Ovary (tissue), 10 donors: ENCODE measurements at places on chromosomes 7 and 10. TPM values are rescaled to one million over a fixed set of nuclear protein-coding genes. Genes with fewer than 3 reads are reported as not detected.

DNA sequence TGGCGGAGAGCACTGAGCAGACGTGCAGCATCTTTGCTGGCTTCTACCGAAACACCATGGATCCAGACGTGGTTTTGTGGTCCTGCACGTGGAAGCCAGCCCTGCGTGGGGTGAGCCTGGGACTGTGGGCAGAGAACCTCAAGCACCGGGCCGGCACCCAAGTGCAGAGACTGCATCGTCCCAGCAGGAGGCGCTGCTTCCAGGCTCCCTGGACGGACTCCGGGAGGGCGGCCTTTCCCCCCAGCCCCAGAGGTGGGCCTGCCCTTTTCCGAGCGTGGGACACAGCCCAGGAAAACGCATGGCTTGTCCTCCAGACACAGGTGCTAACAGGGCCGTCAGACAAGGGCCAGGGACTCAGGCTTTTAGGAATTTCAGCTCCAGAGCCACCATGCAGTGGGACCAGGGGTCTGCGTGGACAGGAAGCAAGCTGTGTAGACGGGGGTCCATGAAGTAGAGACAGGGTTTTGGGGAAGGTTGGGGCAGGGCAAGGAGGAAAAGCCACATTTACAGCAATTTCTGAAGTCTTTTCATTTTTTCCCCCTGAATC lies 303.9 kb downstream of the WDR37 start:
- no peak overlapping the region for H3K4me3 ChIP-seq
- H3K27me3 ChIP-seq = no peaks in the 10 kb centered on the region
- no peak overlapping the region for H3K27ac ChIP-seq
- DNase-seq = no peak
- H3K36me3 ChIP-seq = no peaks in the 10 kb centered on the region

DNA sequence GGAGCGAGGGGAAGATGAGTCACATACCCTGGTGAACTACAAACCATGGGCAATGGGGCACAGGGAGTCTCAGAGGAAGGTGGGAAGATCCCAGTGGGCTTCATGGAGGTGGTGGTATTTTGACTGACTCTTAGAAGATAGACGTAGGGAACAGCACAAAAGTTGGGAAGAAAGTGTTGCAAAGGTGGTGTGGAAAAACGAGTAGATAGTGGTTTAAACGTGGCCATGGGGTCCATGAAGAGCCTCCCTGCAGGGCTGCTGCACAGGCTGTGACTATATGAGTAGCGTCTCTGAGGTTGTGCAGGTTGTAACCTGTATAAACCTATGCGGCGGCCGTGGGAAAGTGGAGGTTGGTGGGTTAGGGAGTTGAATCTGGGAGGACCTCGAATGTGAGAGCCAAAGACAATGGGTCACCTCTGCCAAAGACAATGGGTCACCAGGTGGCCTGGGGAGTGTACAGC lies 13.8 kb downstream of the LZTS2 start:
- DNase-seq = no peak
- no peak overlapping the region for H3K4me3 ChIP-seq
- no peaks in the 10 kb centered on the region for H3K36me3 ChIP-seq
- no peaks in the 10 kb centered on the region for H3K27me3 ChIP-seq

GRCh38 chr10:19730907-19731217 lies 85.4 kb upstream of the PLXDC2 start:
- no peak overlapping the region for H3K27ac ChIP-seq
- no peaks in the 10 kb centered on the region for H3K36me3 ChIP-seq
- H3K4me1 ChIP-seq = no peaks in the 10 kb centered on the region
- no peak for DNase-seq
- H3K27me3 ChIP-seq = no peaks in the 10 kb centered on the region

DNA sequence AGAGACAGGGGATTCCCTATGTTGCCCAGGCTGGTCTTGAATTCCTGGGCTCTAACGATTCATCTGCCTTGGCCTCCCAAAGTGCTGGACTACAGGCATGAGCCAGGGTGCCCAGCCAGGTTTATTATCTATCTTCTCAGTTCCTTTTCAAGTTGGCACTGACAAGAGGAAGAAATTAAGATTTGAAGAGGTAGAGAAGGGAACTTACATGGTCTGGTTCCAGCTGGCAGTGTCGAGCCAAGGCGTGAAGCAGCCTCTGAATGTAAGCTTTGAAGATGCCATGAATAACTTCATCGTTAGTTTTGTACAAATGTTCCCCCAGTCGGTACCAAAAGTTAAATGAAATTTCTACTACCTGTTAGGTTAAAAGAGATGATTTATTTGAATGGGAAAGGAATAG lies 57.7 kb downstream of the TNPO3 start:
- H3K36me3 ChIP-seq = no peaks in the 10 kb centered on the region
- H3K4me1 ChIP-seq = no peaks in the 10 kb centered on the region
- H3K27me3 ChIP-seq = no peaks in the 10 kb centered on the region
- DNase-seq = no peak
- H3K27ac ChIP-seq = no peak overlapping the region

DNA sequence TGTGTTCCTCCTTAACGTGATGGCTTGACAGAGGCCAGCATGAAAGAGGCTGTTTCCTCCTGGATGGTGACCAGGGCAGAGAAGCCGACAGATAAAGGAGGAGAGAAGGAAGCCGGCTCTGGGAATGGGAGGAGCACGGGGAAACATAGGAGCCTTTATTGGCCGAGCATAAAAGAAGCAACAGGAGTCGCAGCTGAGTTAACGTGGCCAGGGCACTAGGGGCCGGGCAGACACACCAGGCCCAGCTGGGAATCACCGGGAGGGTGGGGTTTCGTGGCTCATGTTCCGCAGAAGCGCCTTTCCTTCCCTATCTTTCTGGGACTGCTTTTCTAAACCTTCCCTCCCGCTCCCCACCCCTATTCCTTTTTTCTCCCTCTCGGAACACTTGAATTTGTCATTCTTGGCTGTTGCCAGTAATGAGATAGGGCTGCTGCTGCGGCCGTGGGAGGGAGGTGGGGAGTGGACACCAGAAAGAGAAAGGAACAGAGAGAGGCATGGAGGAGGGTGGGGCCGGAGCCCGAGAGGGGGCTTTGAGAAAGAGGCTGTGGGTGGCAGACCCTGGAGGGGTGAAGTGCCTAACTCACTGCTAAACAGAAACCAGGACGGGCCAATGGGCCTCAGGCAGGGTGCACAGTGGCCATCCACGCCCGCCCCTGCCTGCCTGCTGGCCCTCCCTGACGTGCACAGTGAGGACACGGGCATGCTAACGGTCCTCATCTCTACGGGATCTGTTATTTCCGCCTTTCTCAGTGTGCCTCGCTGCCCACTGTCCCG lies 65.2 kb downstream of the COL13A1 start:
- peak; percentile 31 for DNase-seq
- no peaks in the 10 kb centered on the region for H3K27me3 ChIP-seq
- H3K27ac ChIP-seq = no peak overlapping the region
- peaks cover 2% of the 10 kb centered on the region for H3K4me1 ChIP-seq

DNA sequence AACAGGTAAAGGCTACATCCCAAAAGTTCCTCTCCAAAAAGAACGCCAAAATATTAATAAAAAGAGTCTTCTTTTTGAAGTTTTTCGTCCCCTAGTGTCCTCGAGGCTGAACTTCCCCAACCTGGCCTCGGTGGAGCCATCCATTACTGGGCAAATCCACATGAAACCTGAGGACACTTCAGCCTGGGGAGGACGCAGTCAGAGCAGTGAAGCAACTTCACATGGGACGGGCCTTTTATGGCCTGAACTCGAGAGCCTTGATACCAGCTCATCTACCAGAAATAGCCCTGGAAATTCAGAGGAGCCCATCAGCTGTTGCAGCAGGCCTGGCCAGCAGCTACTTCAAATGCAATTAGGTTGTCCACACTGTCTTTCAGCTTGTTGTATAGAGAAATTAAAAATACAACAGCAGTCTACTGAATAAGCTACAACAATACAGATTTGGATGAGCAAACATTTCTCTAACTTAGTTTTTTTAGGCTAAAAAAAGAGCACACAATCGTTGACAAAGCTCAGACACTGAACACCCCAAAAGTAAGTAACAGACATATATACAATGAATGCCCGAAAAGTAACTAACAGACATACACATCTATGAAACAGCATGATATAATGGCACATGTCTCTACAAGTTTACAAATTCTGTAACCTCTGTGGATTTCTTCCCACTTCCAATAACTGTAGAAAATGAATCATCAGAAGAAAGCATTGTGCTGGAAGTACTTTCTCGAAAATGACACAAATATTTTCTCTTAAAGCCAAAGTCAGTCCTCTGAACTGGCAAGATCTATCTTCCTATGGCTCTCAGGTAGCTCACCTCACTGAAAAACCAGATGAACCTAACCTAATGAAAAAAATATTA lies at the start of gene SVIL:
Gene SVIL, minus strand, starts transcription at position 208 of the 862 bp plus-strand sequence. CDS start 79,913 bp downstream, outside the sequence.
- H3K36me3 ChIP-seq = no peaks in the 10 kb centered on the region
- no peaks in the 10 kb centered on the region for H3K27me3 ChIP-seq
- H3K27ac ChIP-seq = peak within 1 kb of the TSS; percentile 65
- H3K4me3 ChIP-seq = peak within 1 kb of the TSS; percentile 39

DNA sequence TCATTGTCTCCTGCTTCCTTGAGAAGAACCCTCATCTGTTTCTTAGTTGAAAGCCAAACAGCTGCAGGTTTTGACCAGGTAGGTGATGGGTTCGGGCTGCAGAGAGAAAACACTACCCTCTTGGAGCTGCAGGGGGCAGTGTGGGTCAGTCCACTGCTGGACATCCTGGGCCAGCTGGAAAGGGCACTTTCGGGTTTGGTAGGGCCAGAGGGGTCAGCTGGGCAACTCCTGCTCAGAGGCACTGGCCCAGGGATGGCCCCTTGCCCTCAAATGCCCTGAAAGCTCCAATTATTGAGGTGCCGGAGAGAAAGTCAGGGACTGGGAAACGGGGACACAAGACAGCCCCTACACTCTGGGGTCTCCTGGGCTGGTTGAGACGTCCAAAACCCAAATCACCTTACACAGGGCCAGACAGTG lies 90.7 kb downstream of the MKI67 start:
- no peaks in the 10 kb centered on the region for H3K4me1 ChIP-seq
- no peak overlapping the region for H3K4me3 ChIP-seq
- DNase-seq = no peak
- H3K27ac ChIP-seq = no peak overlapping the region
- no peaks in the 10 kb centered on the region for H3K27me3 ChIP-seq

DNA sequence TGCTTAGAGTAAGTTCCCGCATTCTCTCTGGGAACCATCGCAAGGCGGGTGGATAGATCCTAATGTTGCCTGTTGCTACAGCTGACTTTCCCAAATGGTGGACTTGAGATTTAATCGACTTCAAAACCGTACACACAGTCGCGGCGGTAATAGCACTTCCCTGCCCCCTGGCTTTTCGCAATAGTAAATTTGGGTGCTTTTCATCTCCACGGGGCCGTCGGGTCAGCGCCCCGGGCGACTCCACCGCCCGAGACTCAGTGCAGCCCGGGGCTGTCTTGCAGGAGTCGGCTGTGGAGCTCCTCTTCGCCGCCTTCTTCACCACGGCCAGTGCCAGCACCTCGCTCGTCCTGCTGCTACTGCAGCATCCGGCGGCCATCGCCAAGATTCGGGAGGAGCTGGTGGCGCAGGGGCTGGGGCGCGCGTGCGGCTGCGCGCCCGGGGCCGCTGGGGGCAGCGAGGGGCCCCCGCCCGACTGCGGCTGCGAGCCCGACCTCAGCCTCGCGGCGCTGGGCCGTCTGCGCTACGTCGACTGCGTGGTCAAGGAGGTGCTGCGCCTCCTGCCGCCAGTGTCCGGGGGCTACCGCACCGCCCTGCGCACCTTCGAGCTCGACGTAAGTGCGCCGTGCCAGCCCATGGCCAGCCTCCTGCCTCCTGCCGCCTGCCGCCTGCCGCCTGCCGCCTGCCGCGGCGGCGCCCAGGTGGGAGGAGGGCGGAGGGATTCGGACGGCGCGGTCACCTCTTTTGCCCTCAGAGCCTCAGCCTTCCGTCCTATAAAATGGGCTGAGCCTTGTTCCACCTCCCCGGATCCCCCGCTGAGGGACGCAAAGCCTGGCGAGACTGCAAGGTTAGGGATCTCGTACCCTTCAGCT lies 5.3 kb downstream of the CYP26C1 start:
- no peak overlapping the region for H3K4me3 ChIP-seq
- H3K27ac ChIP-seq = no peak overlapping the region
- H3K4me1 ChIP-seq = peaks cover 15% of the 10 kb centered on the region

GRCh38 chr10:64408391-64409183 lies 887.4 kb downstream of the REEP3 start:
- H3K4me1 ChIP-seq = no peaks in the 10 kb centered on the region
- H3K4me3 ChIP-seq = no peak overlapping the region
- no peak for DNase-seq
- no peaks in the 10 kb centered on the region for H3K36me3 ChIP-seq

The MYL10 gene
- total RNA-seq = not detected

The LYZL1 gene
- total RNA-seq = not detected

The NEURL1 gene
- total RNA-seq = 5.2 TPM

The RBP4 gene
- 4.1 TPM for total RNA-seq

The ACTR3C gene
- total RNA-seq = 5.1 TPM
